ENCODE measurements at places on chromosomes 16 and 17. TPM values are rescaled to one million over a fixed set of nuclear protein-coding genes. Genes with fewer than 3 reads are reported as not detected.

CFDP1 gene
- total RNA-seq, result 42.8 TPM

RAB37 gene
- 76.8 TPM for total RNA-seq

TMEM114 gene
- total RNA-seq, result not detected

C16orf86 gene
- total RNA-seq, result 8.7 TPM

HSD17B1 gene
- total RNA-seq, result 3.3 TPM

NATD1 gene
- 6.7 TPM for total RNA-seq

TEX19 gene
- not detected for total RNA-seq

LSM12 gene
- 31.2 TPM for total RNA-seq

KRTAP16-1 gene
- not detected for total RNA-seq

CPNE2 gene
- 2.9 TPM for total RNA-seq

EIF1 gene
- total RNA-seq, result 773 TPM

SLC47A2 gene
- total RNA-seq, result not detected

GRCh38 chr16:55651841-55652824 lies 3.7 kb upstream of the SLC6A2 start:
- no peak for DNase-seq

- DNase-seq, result no peak
Measured at GRCh38 chr16:88008840-88009239, 57.6 kb downstream of the BANP start.

DNA sequence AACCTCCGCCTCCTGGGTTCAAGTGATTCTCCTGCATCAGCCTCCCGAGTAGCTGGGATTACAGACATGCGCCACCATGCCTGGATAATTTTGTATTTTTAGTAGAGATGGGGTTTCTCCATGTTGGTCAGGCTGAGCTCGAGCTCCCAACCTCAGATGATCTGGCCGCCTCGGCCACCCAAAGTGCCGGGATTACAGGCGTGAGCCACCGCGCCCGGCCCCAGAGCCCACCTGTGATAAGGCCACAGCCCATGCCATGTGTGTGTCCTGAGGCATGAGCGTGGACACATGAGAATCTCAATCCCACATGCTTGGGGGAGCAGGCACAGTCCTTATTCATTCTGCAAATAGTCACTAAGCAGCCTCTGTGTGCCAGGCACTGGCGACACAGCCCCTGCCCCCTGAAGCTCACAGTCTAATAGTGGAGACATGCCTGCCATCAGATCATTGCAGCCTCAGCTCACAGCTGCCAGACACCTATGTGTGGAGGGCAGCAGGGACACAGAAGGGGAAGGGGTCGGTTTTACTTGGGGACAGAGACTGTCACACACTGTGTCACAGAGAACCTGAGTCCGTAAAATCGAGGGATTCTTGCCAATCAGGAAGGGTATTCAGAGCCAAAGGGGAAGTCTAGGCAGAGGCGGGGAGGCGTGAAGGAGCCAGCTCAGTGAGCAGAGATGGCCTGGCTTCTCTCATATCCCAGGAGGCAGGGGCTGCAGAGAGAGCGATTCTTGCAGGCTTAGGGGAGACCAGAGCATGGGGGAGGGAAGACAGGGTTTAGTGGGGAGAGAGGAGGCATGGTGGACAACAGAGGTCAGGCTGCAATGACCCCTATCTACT lies 9.4 kb upstream of the ABCC3 start:
- DNase-seq, result no peak

DNA sequence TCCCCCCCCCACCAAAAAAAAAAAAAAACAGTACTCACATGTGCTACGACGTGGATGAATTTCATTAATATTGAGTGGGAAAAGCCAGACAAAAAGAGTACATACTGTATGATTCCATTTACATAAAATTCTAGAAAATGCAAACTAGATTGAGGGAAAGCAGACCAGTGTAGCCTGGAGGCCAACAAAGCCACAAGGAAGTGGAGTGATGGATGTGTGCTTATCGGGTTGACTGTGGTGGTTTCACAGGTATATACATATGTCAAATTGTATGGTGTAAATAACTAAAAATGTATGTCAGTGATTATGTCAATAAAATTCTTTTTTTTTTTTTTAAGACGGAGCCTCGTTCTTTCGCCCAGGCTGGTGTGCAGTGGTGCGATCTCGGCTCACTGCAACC lies 1.9 kb upstream of the PLD6 start:
- peak; percentile 29 for DNase-seq

DNA sequence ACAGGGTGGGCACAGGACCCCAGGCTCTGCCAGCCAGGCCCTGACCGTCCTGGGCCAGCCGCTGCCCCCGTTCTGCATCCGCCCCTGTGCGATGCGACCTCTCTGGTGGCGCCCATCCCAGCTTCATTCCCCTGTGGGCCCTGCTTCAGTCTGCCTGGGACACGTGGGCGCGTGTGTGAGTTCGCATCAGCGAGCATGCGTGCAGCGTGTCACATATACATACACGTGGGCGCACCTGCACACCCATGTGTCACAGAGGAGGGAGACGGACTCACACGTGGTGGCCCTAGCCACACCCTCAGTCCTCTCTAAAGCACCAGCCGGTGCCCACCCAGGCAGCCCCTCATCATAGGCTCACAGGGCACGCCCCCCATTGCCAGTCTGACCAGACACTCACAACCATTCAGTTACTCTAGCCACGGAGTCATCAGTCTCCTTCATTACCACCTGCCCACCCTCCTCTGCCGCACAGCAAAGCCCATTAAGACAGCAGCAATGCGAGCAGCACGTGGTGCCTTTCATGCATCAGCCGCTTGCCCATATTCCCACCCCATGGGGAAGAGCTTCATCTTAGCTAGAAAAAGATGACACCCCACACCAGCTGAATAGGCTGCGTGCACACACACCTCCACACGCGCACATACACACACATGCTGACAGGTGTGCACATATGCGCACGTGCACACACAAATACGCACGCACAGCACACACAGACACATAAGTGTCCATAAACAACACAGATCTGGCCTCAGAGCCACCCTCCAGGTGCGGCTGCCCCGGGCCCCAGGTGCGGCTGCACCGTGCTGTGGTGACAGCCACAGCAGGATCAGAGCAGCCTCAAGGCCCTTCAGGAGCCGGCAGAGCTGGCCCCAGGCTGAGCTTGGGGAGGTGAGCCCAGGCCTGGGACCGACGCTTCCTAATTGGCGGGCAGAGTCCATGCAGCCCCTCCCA lies 9.5 kb upstream of the CDH15 start:
- peak; percentile 41 for DNase-seq

DNA sequence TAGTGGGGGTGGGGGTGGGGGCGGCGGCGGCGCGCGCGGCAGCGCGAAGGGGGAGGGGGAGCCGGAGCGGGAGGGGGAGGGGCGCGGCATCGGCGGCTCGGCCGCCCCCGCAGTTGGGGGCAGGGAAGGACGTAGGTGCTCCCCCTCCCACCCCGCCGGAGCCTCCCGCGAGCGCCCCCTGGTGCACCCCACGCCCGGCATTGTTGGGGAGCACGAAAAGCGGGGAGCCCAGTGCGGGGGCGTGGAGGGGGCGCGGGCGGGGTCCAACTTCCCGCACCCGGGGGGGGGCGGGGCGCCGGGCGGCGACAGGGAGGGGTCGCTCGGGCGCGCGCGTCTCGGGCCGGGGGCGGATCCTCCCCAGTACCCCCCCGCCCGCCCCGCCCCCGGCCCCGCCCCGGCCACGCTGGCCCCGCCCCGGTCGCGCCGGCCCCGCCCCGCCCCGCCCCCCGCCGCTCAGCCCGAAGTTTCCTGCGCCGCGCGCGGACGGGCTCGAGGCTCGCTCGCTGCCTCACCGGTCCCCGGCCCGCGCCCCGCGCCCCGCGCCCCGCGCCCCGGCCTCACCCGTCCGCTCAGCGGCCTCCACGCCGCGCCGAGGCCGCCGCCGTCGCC lies at the start of gene CACNA1H:
Gene CACNA1H (plus strand): TSS at position 456 of the 609 bp plus-strand sequence. CDS start 632 bp downstream, outside the sequence.
- peak; percentile 52 for DNase-seq

DNA sequence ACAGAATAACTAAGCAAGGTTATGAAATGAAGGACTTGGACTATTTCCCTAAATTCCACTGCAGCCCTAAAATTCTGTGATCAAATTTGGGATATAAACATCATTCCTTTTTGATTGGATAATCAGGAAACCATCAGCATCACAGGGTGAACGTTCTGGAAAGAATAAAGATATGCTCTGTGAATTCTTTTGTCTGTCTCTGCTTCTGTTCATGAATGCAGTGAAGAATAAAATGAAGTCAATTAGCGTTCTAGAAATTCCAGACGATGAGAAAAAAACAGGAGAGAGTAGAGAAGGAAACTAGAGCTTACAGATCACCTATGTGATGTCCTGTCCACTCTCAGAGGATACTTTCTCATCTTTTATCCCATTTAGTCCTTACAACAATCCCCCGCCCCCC lies 295.1 kb upstream of the SOX9 start:
- no peak for DNase-seq

GRCh38 chr17:45225051-45225700 lies 3.5 kb downstream of the FMNL1 start:
- DNase-seq, result peak; percentile 33

- DNase-seq, result no peak
Measured at GRCh38 chr16:16158741-16159374, 64.4 kb downstream of the ABCC6 start.

GRCh38 chr16:15538507-15538906 lies 104.1 kb downstream of the BMERB1 start:
- no peak for DNase-seq

- DNase-seq, result no peak
Measured at GRCh38 chr17:17728550-17729251, 47.4 kb downstream of the RAI1 start.

DNA sequence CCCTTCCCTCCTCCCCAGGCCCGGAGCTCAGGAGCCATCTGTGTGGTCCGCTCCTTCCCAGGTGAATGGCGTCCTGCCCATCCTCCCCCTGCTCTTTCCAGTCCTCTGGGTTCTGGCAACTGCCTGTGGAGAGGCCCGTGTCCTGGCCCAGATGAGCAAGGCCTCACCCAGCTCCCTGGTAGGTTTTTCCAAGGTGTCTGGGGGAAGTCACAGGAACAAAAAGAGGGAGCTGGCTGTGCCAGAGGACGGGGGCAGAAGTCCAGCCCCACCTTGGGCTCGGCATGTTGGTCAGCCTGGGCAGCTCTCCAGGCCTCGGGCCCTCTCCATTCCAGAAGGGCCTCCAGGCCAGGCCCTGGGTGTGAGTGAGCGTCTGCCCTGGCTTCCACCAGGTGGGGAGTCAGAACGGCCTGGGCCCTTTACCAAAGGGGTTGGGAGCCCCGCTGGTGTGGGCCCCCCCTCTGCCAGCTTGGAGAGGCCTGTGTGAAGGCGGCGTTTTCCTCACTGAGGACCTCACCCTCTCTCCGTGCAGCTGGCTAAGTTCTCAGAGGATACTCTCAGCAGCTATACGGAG lies 25.1 kb downstream of the CASKIN2 start:
- no peak for DNase-seq

DNA sequence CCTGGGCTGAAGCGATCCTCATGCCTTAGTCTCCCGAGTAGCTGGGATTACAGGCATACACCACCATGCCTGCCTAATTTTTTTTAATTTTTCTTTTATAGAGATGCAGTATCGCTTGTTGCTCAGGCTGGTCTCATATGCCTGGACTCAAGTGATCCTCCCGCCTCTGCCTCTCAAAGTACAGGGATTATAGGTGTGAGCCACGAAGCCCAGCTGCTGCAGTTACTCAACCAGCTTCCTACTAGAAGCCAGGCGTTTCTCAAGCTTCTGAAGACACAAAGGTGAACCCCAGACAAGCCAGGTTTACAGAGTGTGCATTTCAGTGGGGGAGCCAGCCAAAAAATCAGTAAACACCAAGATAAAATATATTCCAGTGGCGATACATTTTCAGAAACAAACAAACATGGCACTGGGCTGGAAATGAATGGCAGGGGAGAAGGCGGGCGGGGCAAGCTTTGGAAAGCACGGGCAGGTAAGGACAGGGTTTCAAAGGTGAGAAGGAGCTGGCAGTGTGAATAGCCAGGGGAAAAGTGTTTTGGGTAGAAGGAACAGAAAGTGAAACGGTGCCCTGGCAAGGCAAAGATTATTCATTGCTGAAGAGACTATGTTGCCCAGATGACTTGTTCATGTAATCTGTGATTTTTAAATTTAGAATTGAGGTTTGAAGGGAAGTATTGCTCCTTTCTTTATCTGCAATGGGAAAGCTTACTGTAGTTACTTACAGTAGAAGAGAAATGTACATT lies 471.1 kb downstream of the WWOX start:
- no peak for DNase-seq

DNA sequence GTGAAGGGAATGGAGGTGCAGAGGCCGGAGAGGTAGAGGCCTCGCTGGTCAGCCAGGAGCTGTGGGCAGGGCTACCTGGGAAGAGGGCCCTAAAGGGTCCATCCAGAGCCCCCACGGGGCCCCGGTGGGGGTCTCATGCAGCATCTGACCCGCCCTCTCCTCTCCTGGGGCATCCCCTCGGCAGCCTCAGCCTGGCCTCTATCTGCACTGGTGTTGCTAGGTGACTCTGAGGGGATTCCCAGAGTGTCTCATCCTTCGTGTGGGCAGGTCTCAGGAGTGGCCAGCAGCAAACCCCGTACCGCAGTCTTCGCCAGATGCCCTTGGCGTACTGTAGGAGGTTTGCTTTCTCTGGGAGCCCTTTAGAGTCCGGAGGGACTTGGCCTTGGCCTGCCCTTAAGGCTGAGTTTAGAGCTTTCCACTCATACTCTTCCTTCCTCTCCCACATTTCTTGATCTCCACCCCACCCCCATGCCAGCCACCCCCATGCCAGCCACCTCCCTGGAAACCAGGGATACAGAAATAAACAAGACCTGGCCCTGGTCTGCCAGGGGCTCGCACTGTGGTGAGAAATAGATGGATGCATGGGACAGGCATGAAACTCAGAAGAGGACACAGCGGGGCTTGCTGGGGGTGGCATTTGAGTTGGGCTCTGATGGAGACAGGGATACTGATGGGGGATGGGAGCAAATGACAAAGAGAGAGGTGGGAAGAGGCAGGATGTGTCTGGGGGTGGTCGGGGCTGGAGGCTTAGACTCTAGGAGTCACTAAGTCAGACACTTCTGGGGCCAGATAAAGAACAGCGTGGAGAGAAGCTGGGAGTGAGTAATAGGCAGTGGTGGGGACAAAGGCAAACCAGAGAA lies 9.9 kb downstream of the SLC5A10 start:
- DNase-seq, result peak; percentile 32

GRCh38 chr17:57550016-57550415 lies 195.1 kb downstream of the CCDC182 start:
- DNase-seq, result peak; percentile 33

DNA sequence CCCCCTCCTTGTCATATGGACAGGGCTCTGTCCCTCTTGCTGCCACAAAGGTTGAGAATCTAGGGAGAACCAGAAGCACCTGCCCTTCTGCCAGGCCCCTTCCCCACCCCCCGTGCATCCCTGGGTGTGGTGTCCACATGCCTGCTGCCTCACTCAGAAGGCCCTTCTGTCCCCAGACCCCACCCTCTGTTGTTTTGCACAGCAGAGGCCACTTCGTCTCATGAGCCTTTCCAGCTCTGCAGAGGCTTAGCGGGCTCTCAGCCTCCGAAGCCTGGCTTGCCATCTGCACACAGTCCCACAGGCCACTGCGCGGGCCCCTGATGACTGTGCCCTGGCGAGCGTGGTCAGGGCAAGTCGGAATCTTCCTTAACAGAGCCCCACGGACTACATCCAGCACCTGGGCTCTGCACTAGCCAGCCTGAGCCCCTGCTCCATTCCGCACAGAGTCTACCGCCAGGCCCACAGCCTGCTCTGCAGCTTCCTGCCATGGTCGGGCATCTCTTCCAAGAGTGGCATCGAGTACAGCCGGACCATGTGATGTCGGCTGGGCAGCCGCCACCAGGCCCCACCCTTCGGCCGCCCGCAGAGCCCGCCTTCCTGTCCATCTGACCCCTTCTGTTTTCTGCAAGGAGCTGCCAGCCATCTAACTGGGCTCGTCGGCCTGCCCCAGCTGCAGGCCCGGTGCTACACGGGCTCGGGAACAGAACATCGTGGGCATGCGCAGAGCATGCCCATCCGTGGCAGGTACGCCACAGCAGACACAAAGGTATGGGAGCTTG lies 10.8 kb downstream of the C16orf90 start:
- no peak for DNase-seq

Measured in B cell (primary cell).